Activated T-cell treated with anti-CD3 and anti-CD28 coated beads for 48 hours (primary cell): ENCODE measurements at places on chromosomes 1 and 21.

DNA sequence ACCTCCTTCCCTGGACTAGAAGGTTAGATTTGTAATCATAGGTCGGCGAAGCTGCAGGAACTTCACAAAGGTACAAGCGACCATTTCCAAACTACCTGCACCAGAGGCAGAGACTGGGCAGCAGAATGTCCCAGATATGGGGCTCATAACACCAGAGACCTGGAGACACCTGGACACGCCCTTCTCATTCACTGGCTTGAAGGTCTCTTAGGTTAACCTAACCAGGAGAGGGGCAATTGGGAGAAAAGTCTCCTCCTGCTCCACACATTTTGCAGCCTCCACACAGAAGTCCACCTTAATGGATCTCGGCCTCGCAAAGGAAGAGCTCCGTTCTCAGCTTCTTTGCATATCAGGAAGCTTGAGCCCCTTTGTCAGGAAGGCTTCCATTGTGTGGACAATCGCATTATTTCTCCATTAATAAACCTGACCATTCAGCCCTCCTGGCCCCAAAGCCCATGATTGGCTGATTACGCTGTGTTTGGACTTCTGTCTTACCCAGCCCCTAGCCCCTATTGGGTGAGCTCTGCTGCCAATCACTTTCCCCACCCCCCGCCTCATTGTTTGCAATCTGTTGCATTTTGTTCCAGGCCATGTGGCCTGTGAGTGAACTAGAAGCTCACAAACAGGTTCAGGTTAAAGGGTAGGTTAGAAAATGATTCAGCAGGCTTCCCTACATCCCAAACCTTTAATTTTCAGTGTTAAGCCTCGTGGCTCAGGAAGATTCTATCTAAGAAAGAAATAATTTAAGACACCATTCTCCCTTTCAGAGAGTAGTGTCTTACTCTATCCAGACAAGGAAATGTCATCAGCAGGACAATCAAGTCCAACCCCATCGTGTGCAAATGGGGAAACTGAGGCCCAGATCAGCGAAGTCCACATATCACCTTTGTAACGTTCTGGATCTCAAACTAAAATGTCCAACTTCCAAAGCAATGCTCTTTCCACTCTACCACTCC, 2.8 kb downstream of the MYCL start:
- DNase-seq: no peak

- DNase-seq: no peak
Measured at GRCh38 chr1:198636391-198636790, 2.4 kb upstream of the PTPRC start.

GRCh38 chr1:94532077-94532476, 9.5 kb downstream of the F3 start:
- DNase-seq: no peak

GRCh38 chr1:174337000-174337681, 110.6 kb upstream of the GPR52 start:
- no peak for DNase-seq

DNA sequence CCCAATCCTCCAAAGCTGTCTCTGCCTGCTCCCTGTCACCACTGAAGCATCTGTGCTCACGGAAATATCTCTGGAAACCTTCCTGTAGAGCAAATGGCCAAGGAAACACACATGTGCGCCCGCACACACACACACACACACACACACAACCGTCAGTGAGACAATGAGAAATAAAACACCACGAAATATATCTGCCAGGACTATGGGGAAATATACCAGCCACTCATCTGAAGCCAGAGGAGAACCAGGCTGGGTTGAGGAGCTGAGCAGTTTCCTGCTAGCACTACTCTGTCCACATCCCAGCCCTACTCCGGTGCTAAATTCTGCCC, 25.1 kb upstream of the PLXNA2 start:
- DNase-seq: no peak

GRCh38 chr21:35426469-35426868, 377.4 kb upstream of the RUNX1 start:
- DNase-seq: no peak

DNA sequence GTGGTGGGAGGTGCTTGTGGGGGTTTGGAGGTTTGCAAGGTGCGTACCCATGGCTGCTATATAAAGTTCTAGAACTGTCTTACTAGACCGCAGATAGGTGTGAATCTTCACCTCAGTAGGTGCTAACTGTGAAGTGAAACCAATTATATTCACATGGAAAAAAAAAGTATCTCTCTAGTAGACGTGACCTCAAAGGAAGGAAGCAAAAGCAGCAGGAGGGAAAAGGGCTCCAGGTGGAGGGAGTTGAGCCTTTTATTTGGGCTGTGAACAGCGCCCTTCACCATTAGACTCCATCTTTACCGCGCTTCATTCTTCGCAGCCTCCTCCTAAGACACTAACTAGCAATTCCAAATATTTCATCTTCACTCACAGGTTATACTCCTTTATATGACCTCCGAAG, 129.8 kb downstream of the TBX19 start:
- DNase-seq: no peak

- peak; percentile 11 for DNase-seq
Measured at GRCh38 chr1:84862810-84863251, 30.2 kb downstream of the LPAR3 start.

DNA sequence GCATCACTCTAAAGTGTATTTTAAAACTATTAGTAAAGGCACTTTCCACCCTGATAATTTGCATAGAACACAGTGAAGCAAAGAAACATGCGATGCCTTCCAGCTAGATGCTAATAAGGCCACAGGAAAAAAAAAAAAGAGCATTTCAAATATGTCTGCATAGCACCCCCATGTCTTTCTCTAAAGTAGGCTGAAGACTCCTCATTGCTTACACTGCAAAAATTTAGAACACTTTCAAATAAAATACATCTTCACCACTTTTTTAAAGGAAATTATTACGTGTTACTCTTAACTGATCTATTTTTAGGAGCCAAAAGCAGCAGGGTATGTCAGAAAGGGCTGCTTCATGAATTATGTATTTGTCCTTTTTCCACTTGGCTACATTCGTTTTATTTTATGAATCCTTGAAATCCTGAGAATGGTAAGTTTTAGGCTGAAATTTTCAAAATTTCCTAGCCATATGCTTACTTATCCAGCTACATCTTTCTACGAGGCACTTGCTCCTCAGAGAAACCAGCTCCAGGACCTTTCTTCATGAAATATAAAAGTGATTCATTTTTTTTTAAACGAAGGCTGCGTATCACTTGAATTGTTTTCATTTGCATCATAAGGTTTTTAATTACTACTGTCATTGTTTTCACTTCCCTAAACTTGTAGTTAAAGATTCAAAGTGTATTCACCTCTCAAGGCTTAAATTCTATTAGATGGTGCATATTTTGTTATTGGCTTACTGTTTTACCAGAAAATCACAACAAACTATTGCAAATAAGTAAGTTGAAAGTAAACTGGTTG, 513.0 kb downstream of the PTPRC start:
- DNase-seq: no peak

- DNase-seq: no peak
Measured at GRCh38 chr1:2642131-2642559, 9.3 kb upstream of the MMEL1 start.

DNA sequence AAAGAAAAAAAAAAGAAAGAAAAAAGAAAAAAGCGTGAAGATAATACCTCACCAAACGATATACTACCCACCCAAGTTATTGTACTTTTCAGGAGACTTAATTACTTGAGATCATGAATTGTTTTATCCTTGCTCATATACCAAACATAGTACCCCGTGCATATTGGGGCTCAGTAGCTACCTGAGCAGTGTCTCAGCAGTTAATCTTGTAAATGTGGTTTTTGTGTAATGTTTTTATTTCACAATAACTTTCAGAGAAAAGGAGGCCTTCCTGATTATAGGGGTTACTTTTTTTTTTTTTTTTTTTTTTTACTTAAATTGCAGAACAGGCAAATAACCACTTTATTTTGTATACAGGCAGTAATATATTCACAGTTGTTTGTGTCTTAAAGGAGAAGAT, 80.3 kb downstream of the OSBPL9 start:
- no peak for DNase-seq

DNA sequence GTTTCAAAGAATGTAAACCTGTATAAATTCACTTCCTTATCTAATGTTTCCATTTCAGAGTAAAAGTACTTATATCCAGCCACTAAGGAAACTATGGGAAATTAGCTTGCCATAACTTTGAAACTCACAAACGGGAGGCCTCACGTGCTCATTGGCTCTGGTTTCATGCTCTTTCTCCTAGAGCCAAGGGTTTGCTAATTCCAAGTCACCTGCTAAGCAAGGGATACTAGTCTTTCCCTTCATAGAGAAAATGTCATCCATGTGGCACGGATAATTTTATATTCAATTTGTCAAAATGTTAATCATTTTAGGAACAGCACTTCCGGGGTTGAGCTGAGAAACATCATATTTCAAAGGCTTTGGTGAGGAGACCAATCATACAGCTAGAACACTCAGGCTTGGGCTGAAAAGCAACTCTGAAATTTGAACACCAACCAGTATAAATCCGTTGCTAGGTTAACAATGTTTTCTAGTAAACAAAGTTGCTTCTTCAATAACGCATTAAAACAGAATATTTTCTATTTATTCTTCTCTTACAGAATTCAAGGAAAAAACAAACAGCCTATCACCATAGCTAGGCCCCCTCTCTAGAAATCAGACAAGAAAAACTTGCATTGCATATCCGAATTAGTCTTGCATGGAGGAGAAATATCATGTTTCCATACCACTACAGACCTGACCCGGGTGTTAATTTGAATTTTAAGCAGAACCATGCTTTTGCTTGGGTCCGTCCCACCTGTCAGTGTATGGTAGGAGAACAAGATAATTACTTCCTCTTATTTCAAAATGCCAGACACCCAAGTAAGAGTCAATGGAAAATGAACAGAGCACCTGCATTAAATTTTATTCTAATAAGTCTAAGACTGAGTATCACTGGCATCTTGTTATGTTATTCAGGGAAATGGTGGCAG, 196.1 kb upstream of the ESRRG start:
- DNase-seq: no peak

DNA sequence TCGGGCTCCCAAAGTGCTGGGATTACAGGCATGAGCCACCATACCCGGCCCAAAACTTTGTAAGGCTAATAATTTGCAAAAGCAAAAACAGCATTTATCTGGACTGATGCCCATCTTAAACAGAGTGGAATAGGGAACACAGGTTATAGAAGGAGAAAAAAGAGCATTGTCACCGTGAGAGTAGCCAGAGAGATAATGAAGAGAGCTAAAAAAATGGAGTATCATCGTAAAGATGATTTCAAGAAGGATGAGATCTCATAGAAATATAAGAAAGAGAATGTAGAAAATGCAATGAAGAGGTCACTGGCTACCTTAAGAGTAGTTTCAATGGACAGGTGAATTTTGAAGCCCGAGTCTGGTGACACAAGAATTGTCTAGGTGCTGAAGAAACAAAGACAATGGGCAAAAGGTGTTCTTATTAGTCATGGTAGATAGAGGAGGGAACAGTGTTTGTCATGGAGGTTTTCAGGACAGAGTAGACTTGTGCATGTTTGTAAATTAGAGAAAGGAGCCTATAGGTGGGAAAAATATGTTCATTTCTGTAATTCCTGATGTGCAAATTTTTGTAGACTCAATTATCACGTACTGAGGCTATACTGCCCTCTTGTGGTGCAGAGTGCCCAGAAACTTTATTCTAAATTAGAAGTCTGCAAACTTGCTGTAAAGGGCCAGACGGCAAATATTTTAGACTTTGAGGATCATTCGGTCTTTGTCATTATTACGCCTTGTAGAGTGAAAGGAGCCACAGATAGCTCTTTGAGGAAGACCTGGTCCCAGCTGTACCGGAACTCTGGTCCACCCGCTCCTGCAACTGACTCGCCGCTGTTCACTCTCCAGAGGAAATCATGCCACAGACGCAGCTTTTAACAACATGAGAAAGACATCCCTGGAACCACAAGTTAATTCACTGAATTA, 8.1 kb upstream of the TMEM183A start:
- DNase-seq: peak; percentile 30

DNA sequence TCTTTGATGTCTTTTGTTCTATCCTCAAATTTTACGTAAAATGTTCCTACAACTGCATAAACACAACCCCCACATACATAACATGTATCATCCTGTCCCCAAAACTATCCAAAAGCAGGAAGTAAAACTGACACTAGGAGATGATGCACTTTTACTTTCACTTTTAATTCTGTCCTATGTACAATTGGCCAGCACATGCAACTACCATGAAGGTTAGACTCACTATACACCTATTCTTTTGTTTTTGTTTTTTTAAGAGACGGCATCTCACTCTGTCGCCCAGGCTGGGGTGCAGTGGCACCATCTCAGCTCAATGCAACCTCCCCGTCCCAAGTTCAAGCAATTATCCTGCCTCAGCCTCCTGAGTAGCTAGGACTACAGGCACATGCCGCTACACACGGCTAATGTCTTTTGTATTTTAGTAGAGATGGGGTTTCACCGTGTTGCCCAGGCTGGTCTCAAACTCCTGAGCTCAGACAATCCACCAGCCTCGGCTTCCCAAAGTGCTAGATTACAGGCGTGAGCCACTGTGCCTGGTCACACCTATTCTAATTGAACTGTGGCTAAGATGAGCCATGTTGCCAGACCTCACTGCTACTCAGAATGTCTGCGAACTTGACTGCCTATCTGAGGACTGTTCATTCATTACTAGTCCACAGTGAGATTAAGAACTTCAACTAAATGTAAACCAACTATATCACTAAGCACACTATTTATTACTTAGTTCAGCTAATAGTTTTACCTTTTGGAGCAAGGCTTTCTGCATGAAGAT, 48.0 kb downstream of the TOR3A start:
- no peak for DNase-seq

DNA sequence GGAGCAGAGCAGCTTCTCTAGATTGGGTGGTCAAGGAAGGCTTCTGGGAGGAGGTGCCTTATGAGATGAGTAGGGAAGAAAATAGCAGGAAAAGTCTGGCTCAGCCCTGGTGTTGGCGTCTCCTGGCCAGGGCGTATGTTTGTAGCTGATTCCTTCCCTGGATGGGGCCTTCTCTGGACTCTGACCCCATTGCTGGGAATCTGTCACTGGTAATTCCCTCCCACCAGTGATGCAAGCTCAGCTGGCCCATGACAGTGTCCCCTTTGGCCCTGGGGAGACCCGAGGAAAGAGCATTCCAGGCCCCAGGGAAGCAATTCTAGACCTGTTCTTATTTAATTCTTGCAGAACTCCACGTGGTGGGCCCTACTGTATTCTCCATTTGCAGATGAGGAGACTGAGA, 20.7 kb downstream of the IGSF21 start:
- no peak for DNase-seq

- DNase-seq: no peak
Measured at GRCh38 chr1:168714012-168714411, 15.0 kb downstream of the DPT start.

GRCh38 chr1:66433611-66434010, 100.3 kb upstream of the SGIP1 start:
- no peak for DNase-seq

- DNase-seq: no peak
Measured at GRCh38 chr1:108057541-108057940, 92.6 kb upstream of the VAV3 start.

- DNase-seq: peak; percentile 10
Measured at GRCh38 chr1:151574575-151575529, 34.7 kb downstream of the TUFT1 start.
